ENCODE measurements at places on chromosomes 16 and 17.
A peak's percentile ranks its signal among the peaks of the same experiment; 100 is the strongest.

GRCh38 chr16:30786115-30786935, 680 bp downstream of the ZNF629 start:
- no peak for DNase-seq

GRCh38 chr16:57611706-57612105, 16.7 kb upstream of the ADGRG1 start:
- no peak for DNase-seq

DNA sequence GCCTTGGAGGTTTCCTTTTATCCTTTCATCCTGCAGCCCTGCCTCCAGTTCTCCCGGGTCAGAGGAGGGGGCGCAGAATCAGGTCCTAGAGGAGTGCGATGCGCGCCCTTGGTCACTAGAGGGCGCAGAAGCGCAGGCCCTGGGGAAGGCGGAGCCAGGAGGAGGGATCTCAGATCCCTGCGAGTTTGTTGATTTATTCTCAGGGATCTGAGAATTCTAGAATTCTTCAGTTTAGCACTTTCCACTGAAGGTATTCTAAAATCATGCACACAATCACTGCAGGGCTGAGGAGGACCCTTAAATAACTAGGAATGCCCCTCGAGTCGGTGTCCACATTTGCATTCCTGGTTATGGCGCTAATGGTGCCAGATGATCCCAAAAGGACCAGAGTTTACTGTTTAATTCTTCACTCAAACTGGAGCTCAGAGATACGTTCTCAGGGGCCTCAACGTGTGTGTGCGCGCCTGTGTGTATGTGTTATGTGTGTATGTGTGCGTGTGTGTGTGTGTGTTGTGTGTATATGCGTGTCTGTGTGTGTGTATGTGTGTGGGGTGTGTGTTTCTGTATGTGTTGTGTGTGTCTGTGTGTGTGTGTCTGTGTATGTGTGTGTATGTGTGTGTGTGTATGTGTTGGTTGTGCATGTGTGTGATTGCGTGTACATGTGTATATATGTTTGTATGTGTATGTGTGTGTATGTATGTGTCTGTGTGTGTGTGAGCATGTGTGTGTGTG, 6.9 kb upstream of the ELAC2 start:
- peak; percentile 40 for DNase-seq

- no peak for DNase-seq
Observed at GRCh38 chr16:17544785-17545184, 74.0 kb upstream of the XYLT1 start.

DNA sequence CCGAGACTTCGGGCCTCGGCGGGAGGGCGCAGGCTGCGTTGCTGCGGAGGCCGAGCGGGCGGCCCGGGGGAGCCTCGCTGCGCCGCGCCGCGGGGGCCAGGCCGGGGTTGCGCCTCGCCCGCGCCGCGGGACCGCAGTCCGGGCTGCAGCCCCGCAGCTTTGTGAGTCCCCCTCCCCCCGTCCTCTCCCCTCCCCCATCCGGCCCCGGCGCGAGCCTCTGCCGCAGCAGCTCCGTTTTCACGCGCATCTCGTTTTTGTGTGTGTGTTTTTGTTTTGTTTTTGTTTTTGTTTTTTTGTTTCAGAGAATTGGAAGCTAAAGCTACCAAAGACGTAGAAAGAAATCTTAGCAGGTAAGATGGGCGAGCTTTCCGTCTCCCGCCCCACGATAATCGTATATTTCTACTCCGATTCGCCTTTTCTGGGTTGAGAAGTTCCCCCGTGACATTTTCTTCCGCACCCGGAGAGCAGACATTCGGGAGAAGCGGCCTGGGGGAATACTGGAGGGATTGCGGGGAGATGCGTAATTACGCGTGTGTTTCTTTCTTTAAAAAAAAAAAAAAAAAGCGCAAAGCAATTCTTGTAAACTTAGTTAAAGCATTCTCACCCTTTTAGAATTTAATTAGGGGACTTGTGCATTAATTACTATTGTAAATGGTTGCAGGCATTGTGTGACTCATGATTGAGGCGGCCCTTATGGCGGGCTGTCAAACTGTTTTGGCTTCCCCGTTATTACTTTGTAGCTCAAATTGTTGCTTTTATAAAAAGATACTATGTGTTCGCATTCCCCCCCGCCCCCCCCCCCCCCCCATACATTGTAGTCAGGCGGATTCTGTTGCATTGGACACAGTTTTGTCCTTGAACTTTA, 732 bp downstream of the TNRC6A start:
- DNase-seq: peak; percentile 11

- no peak for DNase-seq
Observed at GRCh38 chr16:89150090-89150835, 21.3 kb upstream of the CDH15 start.

- DNase-seq: no peak
Observed at GRCh38 chr17:8463099-8463498, 27.4 kb downstream of the NDEL1 start.

GRCh38 chr17:17408236-17408794, 68.5 kb upstream of the MED9 start:
- DNase-seq: no peak

GRCh38 chr16:67884-68789, 4.3 kb downstream of the RHBDF1 start:
- no peak for DNase-seq

DNA sequence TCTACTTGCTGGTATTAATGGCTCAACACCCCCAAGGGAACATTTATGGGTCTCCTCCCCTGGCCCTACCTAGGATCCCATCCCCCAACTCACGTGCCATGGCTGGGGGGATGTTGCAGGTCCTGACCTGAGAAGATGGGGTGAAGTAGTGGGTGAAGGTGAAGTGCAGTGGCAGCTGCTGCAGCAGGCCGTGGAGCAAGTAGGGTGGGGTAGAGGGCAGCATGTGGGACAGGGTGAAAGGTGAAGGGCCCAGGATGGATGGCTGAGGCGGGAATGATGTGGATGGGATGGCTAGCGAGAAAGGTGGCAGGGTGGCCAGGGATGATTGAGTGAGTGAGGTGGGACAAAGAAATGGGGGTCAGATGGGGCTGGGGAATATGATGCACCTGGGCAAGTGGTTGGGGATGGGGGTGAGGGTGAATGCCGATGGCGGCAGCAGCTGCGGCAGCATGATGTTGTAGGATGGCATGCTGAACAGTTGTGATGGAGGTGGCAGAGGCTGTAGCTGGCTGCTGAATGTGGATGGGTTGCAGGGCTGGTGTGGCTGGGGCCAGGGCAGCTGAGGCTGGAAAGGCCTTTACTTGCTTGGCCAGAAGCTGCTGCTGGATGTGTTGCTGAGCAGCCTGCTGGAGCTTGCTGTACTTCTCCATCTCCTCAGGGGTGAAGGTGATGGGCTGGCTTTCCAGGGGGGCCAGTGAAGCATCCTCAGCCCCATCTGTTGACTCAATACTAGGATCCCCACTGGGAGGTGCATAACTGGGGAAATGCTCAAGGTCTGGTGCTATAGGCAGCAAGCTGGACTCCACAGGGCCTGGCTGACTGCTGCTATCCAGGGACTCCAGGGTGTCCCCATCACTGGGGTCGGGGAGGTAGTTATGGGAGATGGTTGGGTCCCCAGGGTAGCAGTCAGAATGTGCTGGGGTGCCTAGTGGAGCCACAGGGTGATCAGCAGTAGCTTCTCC, 8.3 kb upstream of the ITGA2B start:
- DNase-seq: no peak

DNA sequence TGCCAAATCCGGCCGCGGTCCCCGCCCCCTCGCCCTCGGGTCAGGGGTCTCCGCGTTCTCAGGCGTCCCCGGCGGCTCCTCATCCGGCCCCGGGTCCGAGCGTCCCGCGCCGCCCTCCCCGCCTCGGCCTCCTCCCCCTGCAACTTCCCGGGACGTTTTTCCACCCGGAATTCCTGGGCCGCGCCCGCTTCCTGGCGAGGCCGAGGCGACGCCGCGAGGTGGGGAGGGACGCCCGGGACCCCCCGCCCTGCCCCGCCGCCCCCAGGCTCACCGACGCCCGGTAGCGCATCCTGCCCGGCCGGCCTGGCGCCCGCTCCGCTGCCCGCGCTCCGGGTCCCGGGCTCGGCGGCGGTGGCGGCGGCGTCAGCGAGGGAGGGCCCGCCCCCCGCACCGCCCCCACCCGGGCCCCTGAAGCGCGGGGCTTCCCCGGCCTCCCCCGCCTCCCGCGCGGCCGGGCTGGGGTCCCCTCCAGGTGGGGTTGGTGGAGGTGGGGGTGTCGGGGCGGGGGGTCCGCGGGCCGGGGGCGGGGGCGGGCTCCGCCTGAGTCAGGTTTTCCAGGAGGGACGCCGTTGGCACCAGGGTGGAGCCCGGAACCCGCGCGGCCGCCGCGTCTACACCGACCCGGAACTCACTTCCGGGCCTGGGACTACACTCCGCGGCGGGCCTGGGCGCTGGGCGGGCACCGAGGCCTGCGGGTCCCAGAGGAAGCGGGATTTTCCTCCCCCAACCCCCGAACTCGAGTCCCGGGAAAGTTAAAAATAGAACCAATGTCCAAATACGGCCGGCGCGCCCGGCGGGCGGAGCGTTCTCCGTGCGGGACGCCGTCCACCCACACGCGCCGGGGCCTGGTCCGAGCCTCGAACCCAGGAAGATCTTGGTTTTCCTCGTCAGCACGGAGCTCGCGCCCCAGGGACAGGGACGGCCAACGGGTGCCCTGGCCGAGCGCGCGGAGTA, 6.8 kb downstream of the MYO1C start:
- peak; percentile 59 for DNase-seq

DNA sequence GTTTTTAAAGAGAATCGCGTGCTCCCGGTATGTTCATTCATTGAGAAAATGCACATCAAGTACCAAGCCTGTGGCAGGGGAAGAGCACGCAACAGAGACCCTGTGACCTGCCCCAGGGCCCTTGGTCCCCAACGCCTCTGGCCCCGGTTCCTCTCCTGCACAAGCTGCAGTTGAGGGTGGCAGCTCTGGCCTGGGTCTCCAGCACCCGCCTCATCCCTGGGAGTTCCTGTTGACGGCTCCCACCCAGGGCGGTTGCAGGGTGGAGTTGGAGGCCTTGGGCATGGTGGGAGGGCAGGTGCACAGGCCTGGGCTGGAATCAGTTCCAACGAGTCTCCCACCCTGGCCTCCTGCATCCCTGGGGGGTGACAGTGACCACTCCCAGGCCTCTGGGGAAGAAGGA, 5.0 kb downstream of the NECAB2 start:
- DNase-seq: no peak

DNA sequence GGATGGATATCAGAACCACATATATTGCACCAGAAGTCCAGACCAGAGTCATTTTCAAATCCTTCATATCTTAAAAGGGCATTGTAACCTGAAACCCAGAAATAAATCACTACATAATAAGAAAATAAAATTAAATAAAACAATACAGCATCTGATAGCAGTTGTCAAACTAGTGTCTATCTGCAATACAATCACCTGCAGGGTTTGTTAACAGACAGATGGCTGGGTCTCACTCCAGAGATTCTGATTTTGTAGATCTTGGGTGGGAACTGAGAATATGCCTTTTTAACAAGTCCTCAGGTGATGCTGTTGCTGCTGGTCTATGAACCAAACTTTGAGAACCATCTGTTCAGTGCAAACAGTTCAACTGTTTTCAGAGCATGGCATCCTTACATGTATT, 37.6 kb downstream of the NME2 start:
- DNase-seq: no peak

DNA sequence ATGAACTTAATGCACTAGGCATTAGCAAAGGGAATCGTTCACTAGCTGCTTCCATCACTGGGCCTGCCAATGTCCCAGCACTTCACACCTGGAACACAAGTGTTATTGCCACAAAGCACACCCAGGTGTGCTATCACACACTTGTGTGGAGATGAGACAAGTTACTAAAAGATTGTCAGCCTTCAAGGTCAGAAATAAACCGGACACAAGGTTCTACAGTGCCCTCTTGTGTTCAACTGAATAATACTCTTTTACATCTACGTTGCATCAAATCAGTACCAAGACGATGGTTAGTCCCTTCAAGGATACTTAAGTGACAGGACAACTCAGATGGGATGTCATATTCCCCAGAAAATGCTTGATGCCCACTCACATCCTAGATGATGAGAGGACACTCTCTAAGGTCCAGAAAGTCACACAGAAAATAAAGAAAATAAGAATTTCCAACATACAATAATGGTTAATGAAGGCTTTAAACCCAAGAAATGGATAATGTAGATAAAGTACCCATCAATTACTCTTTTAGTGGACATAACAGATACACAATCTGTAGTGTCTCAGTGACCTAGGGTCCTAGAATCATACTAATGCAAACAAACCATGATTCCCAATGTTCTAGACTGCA, 16.4 kb upstream of the GLG1 start:
- DNase-seq: no peak

DNA sequence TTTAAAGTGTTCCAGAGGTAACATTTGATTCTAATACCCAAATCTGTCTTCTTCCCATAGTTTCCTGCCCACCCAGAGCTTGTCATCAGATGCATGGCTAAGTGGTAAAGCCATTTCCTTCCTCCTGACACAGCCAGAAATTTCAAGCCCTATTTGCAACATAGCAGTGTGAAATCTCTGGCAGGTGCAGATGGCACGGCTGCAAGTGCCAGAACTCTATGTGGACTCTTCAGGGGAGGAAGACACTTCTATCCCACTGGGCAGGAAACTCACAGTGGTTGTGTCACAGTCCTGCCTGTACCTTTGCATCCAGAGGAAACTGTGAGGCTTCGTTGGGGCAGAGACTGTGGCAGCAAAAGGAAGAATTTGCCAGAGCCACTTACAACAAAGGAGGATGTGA, 13.2 kb downstream of the DYNLRB2 start:
- no peak for DNase-seq

- DNase-seq: no peak
Observed at GRCh38 chr17:70527364-70527888, 358.1 kb downstream of the KCNJ2 start.

DNA sequence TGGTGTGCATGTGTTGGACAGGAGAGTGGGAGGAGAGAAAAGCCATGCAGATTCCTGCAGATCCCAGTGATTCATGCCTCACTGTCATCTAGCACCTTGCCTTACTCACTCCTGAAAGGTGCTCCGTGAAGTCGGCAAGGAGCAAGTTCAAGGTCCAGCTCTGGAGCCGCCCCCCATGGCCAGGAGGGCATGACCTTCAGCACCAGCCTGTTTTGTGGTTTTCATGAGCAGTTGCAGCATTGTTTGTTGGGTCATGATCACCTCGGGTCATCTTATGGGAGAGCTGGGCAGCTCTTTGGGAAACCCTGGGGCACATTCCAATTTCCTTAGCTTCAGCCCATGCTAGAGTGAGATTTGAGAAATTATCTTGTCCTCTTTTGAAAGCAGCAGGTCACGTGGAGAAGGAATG, 137.5 kb upstream of the IRX3 start:
- DNase-seq: no peak

GRCh38 chr17:34347063-34347462, 9.2 kb upstream of the CCL13 start:
- DNase-seq: no peak

GRCh38 chr16:11272484-11272883, 945 bp downstream of the PRM3 start:
- no peak for DNase-seq

GRCh38 chr17:12041312-12041711, 20.6 kb downstream of the MAP2K4 start:
- no peak for DNase-seq

- no peak for DNase-seq
Observed at GRCh38 chr16:68524069-68524820, 14.8 kb upstream of the ZFP90 start.
